ENCODE measurements at places on chromosomes 6 and 20.

GRCh38 chr20:62136283-62137091 is 6.7 kb downstream of the PSMA7 start:
- DNase-seq = peak; percentile 80

DNA sequence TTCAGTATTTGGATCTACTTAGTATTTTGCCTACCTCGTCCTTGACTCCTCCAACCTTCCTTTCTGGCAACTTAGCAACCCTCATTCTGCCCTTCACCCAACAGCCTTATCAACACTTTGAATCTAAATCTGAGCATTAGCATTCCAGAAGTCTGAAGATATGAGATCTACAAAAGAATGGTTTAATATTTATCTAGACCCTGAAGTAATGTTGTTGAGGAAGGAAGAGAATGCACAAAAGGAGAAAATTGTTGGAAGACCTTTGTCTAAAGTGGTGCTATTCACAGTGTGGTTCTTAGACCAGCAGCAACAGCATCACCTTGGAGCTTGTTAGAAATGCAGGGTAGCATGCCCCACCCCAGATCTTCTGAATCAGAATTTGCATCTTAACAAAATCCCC is 198.2 kb upstream of the PLCB4 start:
- DNase-seq = no peak

GRCh38 chr6:130187335-130188206 is 35.2 kb downstream of the SAMD3 start:
- no peak for DNase-seq

DNA sequence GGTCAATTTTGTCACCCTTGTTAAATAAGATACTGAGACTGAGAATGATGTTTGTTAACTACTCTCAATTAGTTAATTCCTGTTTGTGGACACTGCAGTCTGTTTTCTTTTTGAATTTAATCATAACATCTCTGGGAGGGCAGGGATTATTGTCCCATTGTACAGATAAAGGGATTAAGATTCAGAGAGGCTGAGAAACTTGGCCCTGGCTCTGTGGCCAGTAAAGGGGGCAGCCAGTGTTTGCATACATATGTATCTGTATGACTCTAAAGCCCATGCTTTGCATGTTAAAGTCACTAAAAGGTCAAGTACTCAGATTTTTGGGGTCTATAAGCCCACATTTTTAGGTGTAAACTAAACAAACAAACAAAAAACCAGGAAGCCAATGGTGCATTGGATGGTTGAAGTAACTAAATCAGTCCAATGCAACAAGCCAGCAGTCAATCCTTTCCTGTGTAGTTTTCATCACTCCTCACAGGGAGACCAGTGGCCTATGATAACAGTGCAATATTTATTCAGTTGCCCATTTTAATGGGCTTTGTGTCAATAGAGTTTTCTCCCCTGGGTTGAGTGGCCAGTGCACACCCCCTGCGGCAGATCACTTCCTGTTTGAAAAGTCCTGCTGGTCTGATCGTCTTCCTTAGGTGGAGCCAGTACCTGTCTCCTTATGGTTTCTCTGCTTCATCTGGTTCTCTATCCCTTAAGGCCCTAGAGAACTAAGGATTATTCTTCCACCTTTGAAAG is 106.7 kb downstream of the SLX4IP start:
- DNase-seq = no peak

DNA sequence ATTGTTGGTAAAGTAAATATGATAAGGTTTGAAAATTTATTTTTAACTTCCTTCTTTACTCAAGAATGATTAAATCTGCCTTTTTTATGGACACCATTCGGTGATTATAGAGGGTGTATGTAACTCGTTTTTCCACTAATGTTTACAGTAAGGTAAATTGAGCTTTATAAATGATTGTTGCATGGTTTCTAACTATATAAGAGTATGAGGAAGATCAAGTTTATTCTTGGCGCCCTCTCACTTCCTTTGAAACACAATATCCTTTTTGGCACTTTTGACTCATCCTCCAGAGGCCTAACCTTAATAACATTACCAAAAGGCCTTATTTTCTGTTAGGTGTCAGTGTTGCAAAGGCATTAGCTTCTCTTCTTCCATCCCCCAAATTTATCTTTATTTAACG is 41.8 kb upstream of the MTRF1L start:
- DNase-seq = no peak

DNA sequence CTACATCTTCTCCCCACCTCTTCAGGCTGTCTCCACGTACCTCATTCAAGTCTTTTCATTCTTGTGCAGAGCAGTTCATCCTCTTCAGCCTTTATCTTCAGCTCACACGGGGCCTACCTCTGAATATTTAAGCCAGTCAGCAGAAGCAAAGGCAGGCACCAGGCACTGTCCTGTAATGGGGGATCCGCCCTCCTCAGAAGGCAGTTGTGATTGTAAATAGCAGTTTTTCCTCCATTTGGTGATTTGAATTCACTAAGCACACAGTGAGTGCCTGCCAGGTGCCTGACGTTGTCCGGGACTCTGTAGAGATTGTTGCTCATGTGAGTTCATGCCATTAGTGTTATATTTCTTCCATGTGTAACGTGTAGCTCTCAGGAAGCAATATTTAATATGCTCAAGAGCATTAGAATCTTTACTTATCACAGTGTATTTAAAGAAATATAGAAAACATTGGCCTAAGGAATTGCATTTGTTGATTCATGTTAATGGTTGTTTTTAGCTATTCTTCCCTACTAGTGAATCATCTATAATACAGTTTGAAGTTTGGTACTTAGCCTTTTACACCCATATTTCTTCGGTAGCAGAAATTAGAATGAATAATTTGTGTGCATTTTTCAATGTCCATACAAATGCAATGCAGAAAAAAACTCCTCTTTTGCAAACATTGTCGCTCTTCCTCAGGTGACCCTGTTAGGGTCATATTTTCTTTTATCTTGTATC is 17.9 kb downstream of the BPHL start:
- DNase-seq = no peak

DNA sequence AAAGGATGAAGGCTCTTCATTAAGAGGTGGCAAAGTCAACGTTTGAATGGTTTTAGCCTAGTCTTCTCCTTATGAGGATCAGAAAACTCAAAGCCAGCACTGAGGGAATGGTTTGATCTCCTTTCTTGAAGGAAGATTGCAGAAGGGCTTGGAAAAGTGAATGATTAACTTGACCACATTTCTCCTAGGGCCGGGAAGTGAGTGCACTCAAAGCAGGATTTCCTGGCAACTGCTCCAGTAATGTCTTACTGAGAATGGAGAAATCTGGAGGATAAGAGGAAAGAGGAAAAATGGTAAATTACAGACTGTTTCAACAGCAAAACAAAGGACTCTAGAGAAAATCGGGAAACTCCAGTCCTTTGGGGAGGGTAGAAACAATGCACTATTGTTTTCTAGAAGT is 189.0 kb upstream of the FOXA2 start:
- no peak for DNase-seq

DNA sequence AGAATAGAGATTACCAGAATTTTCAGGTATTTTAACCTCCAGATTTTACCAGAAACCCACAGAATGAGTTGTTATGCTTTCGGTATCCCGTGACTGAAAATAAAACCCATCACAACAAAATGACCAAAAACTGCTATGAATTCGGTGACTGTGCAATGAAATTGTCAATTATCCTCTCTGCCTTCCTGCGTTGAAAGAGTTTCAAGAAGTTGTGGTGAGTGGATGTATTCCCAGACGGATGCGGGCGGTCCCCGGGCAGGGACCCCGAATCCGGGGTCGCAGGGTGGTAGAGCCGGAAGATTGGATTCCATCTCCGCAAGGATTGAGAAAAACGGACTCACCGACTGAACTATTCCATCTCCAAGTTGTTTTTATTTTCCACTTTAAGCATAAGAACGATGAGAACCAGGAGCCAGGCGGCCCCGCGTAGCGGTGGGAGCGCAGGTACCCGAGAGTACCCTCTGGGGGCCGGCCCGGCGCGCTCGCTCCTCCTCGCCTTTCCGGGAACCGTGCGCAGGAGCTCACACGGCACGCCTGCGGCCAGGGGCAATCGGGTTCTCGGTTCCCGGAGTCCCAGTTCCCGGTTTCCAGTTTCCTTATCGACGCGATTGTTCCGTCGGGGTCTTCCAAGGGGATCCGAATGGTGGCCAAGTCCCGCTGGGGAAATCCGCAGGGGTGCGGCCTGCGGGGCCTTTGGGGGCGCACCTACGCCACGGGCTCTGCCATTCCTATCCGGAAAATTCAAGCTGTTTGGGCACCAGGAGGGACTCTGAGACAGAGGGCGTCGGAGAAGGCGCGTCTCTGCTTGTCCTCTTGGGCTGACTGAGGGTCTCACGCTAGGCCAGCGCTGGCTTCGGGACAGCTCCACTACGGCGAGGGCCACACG is 104.9 kb upstream of the PRDM1 start:
- DNase-seq = no peak
